ENCODE measurements at places on chromosomes 3 and 15.

- DNase-seq = no peak
Observed at GRCh38 chr3:142890592-142890991, 1.7 kb upstream of the PCOLCE2 start.

- DNase-seq = no peak
Observed at GRCh38 chr15:44482090-44482489, 54.7 kb downstream of the CTDSPL2 start.

- DNase-seq = no peak
Observed at GRCh38 chr15:63553388-63553791, 43.8 kb upstream of the FBXL22 start.

DNA sequence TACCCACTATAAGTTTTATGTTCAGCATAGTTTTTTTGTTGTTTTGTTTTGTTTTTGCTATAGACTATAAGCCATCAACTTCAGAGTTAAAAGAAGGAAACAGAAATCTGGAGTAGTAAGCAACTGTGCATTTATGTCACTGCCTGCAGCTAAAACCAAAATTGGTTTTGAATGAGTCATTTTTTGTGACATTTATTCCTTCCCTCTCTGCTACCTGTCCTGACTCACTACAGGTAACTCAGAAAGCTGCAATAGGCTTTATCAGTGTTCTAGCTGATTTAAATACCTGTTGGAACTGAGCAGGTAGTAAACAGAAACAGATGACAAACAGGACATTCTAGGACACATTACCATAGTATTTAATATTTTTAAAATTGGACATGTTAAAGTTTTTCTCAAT, 393.3 kb upstream of the WNT5A start:
- no peak for DNase-seq

DNA sequence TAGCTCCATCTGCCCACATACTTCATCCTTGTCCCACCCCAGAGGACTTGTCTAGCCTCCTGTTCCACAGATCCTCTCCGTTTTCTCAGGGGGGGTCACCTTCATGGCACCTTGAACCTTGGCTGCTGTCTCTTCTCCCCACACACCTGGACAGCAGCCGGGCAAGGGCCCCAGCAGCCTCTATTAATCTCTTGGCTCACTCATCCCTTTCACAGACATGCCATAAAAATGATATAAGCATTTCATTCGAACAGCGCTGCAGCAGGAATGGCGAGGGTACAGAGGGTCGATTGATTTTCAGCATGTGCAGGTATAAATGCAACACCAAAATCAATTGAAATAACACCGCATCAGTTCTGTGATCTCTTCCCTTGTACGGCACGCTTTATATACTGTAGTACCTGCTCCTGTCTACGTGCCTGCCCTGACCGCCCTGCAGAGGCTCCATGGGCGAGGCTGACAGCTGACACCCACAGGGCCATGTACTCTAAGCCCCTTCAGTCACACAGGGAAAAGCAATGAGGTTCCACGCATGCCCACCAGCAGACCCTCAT, 209.9 kb downstream of the NTRK3 start:
- DNase-seq = no peak

DNA sequence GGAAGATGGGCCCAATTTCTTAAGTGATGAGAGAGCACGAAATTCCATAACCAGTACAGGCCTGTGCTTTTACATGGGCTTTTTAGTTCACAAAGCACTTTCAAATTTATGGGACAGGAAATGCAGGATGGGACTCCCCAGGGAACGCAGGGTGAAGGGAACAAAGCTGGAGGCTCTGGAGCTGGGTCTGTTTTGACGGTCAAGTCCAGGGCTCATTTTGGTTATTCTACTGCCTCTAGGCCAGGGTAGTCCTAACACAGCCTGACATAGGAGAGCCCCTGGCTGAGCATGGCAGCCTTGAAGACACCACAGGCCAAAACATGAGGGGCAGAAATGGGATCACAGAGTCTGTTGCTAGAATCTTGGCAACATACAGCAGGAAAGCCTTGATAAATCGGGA, 33.5 kb downstream of the HCLS1 start:
- no peak for DNase-seq

DNA sequence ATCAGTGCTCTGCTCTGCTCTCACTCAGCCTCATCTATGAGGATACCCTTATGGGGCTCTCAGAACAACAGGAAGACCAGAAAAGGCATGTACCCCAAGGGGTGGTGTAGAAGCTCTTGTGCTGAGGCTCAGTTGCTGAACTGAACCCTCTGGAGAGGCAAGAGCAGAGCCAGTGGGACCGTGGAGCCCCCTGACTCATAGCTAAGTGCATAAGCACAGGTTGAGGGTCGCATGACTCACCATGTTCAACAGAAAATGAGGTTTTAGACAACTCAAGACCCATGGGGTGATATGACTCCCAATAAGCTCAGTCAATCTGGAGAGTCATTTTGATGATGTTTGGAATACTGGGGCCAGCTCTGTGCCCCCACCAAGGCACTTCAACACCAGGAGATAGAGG, 37.3 kb downstream of the CRYGS start:
- no peak for DNase-seq

DNA sequence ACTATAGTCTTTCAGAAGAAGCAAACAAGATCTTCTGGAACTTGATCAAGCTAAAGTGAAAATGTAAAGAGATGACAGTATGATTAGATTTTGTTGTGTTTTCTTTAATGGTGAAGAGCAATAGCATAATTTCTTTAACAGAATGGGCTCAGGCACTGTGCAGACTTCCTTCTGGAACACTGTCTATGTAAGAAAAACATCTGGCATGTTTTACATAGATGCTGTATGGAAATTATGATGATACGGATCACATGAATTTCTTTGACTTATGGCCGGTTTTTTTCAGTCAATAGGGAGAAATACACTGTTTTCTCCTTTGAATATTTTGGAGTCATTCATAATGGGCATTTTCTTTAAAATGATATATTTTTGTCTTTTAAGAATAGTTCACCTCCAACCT, 42.6 kb downstream of the PHLDB2 start:
- DNase-seq = no peak

GRCh38 chr3:9147896-9148266, 101.6 kb downstream of the SRGAP3 start:
- no peak for DNase-seq

- peak; percentile 31 for DNase-seq
Observed at GRCh38 chr3:50617096-50617791, at the start of gene MAPKAPK3. MAPKAPK3 (plus strand) TSS chr3:50617151; CDS start chr3:50617566, 415 bp downstream.

GRCh38 chr3:8589880-8590556, 54.6 kb downstream of the SSUH2 start:
- no peak for DNase-seq

GRCh38 chr15:69725275-69725674, 272.7 kb downstream of the RPLP1 start:
- no peak for DNase-seq

- DNase-seq = no peak
Observed at GRCh38 chr3:1439395-1439794, 346.6 kb downstream of the CNTN6 start.

- DNase-seq = no peak
Observed at GRCh38 chr3:186172353-186172752, 63.5 kb upstream of the ETV5 start.

- DNase-seq = no peak
Observed at GRCh38 chr3:182521339-182521738, 272.0 kb upstream of the ATP11B start.
